Uterus (tissue), 4 donors: ENCODE measurements at places on chromosomes 3 and 15. TPM values are rescaled to one million over a fixed set of nuclear protein-coding genes. Genes with fewer than 3 reads are reported as not detected.
A peak's percentile ranks its signal among the peaks of the same experiment; 100 is the strongest.

DNA sequence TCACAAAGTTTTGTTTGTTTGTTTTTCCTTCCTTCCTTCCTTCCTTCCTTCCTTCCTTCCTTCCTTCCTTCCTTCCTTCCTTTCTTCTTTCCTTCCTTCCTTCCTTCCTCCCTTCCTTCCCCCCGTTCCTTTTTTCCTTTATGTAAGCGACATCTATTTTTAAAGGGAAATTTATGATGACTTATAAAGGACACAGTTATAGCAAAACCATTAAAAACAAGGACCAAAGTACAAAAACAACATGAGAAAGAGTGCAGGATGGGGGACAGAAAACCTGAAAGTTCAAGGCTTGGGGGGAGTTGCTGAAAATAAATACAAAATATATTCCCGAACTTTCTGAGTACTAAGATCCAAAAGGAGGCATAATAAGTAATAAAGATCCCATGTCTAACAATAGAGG, 1.8 kb downstream of the ADGRG7 start:
- H3K4me3 ChIP-seq = no peak overlapping the region
- H3K4me1 ChIP-seq = no peaks in the 10 kb centered on the region
- H3K27me3 ChIP-seq = no peaks in the 10 kb centered on the region
- no peaks in the 10 kb centered on the region for H3K36me3 ChIP-seq

DNA sequence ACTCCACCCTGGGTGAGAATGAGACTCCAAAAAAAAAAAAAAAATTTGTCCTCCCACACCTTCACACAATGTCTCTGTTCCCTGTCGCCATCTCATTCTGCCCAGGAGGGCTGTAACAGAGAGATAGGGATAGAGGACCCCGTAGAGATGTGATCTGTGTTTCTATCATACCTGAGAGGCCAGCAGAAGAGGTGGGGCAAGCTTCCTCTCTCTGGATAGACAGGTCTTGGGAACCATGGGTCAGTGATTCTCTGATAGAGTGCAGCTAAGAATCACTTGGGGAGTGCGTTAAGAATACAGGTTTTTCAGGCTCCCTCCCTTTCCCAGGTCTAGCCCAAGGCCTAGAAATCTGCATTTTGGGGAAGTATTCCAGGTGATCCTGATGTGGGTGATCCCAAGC, 8.3 kb downstream of the CA12 start:
- H3K27me3 ChIP-seq = no peaks in the 10 kb centered on the region
- no peak overlapping the region for H3K4me3 ChIP-seq
- H3K27ac ChIP-seq = peak overlapping the region; percentile 76
- DNase-seq = no peak
- no peaks in the 10 kb centered on the region for H3K36me3 ChIP-seq
- peaks cover 7% of the 10 kb centered on the region for H3K4me1 ChIP-seq

DNA sequence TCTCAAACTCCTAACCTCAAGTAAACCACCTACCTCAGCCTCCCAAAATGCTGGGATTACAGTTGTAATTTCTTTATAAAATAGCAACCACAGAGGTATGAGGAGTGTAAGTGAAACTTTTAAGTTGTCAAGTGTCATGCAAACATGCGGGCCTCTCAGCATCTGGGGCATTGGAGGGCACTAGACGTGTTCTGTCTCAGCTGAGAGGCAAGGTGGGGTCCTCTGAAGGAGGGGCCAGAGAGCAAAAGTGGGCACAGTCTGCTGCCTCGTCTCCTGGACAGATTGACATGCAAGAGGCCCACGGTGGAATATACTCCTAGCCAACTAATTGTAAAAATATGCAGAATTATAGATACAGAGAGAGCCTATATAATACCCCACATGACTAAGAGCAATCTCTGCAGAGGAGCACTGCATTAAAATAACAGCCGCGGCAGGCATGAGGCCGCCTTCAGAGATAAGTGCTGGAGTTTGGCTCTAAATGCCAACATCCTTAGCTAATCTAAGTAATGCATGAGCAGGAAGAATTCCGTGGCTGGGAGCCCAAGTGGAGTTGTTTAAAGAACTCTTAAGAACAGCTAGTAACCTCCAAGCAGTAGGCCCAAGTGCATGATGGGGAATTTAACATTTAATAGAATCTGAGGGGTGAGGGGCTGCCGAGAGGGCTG, 87.8 kb upstream of the RNU6-1 start:
- H3K27me3 ChIP-seq = no peaks in the 10 kb centered on the region
- no peaks in the 10 kb centered on the region for H3K36me3 ChIP-seq
- H3K4me3 ChIP-seq = no peak overlapping the region
- no peaks in the 10 kb centered on the region for H3K4me1 ChIP-seq
- DNase-seq = peak; percentile 52

DNA sequence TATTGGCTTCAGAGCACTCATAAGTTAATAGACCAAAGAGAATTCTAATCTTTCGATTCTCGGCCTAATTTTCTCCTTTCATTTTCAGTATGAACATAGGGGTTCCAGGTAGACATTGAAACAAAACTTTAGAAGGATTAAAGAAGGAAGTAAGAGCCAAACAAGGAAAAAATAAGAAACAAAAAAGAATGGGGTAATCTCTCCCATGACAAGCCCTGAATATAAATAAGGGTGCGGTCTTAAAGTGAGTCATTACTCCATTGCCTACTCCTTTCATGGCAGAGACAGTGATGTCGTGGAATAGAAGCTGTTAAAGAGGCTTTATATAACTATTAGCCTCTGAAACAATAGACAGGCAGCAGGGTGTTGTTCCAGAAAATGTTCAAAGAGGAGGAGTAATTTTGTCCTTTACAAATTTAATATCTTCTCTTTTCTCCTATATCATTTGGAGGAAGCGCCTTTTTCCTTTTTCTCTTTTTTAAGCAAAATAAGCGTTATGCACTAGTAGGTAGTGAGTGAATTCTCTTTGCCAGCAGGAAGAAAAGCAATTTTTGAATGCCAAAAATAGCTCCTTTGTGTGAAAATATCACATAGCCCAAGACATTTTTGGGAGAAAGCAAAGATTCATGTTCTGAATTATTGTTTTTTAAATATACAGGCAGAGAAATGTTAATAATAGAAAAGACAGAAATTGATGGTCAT, 607.9 kb upstream of the KCNMB2 start:
- H3K4me1 ChIP-seq = no peaks in the 10 kb centered on the region
- no peaks in the 10 kb centered on the region for H3K27me3 ChIP-seq
- peak overlapping the region; percentile 8 for H3K27ac ChIP-seq
- no peaks in the 10 kb centered on the region for H3K36me3 ChIP-seq
- no peak overlapping the region for H3K4me3 ChIP-seq

DNA sequence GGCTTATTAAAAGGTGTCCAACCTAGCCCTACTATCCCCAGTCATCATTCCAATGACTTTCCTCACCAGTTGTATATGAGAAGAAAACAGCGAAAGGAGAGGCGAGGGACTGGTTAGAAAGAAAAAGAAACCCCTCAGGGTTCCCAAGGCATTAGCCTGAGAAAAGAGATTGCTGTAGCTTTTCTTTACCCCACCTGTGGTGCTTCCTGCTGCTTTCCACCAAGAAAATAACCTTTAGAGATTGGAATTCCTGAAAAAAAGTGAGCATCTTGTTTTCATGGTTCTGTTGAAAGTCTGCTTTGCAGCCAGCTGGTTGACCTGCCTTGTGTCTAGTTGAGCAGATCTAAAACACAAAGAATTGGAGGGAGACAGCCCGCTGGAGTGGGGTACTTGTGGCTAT, 196.4 kb downstream of the CADPS start:
- no peaks in the 10 kb centered on the region for H3K36me3 ChIP-seq
- no peaks in the 10 kb centered on the region for H3K27me3 ChIP-seq
- H3K4me1 ChIP-seq = no peaks in the 10 kb centered on the region
- no peak for DNase-seq

DNA sequence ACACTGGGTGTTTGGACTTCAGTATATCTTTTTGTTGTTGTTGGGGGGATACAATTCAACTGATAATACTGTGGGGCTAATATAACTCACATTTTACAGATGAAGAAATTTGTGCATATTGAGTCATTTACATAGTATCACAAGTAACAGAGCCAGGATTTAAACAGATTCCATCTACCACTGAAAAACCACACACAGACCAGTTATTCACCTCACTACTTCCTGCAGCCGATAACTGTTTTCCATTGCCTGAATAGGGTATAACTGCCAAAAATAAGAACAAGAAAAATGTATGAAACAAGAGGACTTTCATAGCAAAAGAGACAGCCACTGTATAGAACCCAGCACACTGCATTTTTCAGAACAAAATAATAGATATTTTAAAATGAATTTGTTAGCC, 215.8 kb upstream of the CNTN6 start:
- no peaks in the 10 kb centered on the region for H3K27me3 ChIP-seq
- no peak for DNase-seq
- no peaks in the 10 kb centered on the region for H3K4me1 ChIP-seq
- no peak overlapping the region for H3K27ac ChIP-seq

GRCh38 chr15:38207621-38208020, 45.0 kb upstream of the SPRED1 start:
- H3K36me3 ChIP-seq = no peaks in the 10 kb centered on the region
- no peak for DNase-seq
- H3K27me3 ChIP-seq = no peaks in the 10 kb centered on the region
- H3K4me1 ChIP-seq = no peaks in the 10 kb centered on the region
- no peak overlapping the region for H3K4me3 ChIP-seq

SH3GL3 gene
- total RNA-seq = not detected

DNA sequence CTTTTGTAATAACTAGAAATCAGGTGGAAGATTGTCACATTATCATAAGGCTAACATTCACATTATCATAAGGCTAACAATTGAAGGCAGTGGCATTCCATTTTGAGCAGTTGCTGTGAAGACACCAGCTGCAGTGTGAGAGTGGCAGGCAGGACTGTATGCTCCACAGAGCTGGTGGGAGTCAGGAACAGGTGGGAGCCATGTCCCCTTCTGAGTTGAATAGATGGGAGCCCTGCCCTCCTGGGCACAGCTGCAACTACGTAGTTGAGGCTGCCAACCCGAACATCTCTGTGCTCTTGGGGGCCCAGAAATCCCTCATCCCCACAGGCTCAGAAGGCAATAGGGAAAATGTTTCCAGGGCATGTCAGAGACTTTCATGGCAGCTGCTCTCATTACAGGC, 1627.6 kb downstream of the SI start:
- H3K27me3 ChIP-seq = no peaks in the 10 kb centered on the region
- no peaks in the 10 kb centered on the region for H3K36me3 ChIP-seq
- no peaks in the 10 kb centered on the region for H3K4me1 ChIP-seq
- H3K27ac ChIP-seq = no peak overlapping the region
- DNase-seq = no peak

DNA sequence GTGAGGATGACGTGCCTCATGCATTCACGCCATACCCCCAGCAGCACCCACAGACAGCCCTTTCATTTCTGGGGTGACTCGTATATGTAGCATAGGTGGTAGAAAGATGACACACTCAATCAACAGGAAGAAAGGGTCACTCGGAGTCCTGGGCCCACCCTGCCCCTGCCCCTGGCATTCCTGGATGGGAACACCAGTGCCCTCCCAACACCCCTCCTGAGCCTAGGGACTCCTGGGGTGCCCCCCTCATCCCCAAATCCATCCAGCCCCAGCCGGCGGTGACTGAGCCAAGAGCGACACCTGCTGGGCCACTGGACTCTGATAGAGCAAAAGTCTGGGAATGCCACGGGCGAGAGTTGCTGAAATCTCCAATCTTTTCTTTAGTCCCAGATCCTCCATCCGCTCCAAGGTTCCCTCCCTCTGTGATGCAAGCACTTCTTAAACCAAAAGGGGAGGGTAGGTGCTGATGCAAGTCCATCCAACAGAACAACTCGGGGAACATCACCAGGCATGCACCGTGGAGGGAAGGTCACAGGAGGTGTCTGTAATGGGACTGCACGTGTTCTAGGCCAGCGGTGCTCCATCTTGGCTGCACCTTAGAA, 31.1 kb downstream of the ACAN start:
- no peaks in the 10 kb centered on the region for H3K27me3 ChIP-seq
- peak; percentile 38 for DNase-seq
- no peak overlapping the region for H3K4me3 ChIP-seq
- no peaks in the 10 kb centered on the region for H3K4me1 ChIP-seq
- H3K36me3 ChIP-seq = no peaks in the 10 kb centered on the region
- no peak overlapping the region for H3K27ac ChIP-seq

GRCh38 chr3:52429031-52429430, 15.9 kb downstream of the SEMA3G start:
- H3K27me3 ChIP-seq = no peaks in the 10 kb centered on the region
- H3K4me1 ChIP-seq = no peaks in the 10 kb centered on the region
- no peak for DNase-seq

DNA sequence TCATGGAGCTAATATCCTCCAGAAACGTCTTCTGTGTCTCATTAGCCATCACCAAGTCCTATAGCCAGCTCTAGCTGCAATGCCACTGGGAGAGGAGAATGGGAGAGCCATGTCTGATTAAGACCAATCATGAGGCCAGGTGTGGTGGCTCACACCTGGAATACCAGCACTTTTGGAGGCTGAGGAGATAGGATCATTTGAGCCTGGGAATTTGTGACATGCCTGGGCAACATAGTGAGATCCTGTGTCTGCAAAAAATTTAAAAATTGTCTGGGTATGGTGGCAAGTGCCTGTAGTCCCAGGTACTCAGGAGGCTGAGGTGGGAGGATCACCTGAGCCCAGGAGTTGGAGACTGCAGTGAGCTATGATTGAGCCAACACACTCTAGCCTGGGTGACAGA, 13.1 kb downstream of the MGLL start:
- no peak for DNase-seq
- no peak overlapping the region for H3K27ac ChIP-seq
- no peak overlapping the region for H3K4me3 ChIP-seq
- H3K4me1 ChIP-seq = no peaks in the 10 kb centered on the region
- no peaks in the 10 kb centered on the region for H3K27me3 ChIP-seq
- H3K36me3 ChIP-seq = no peaks in the 10 kb centered on the region

FETUB gene
- not detected for total RNA-seq

DNA sequence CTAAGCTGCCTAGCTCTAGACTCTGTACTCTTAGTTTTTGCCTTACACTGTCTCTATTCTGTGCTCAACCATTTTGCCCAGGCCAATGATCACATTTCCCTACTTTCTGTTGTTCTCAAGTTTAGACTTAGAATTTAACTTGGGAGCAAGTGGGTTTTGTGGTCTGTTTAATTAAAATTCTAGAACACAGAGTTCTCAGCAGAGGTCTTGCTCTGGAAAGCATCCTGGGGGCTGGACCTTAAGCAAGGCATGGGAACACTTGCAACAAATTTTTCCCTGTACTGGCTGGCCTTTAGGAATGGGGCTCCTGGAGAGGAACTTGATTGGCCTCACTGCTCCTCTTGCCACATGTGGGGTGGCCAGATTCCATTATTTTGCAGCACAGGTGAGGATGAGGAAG, 236.3 kb upstream of the LRTM1 start:
- H3K36me3 ChIP-seq = no peaks in the 10 kb centered on the region
- no peak for DNase-seq
- no peaks in the 10 kb centered on the region for H3K27me3 ChIP-seq
- H3K4me3 ChIP-seq = no peak overlapping the region
- H3K4me1 ChIP-seq = no peaks in the 10 kb centered on the region
